Endothelial cell (in vitro differentiated cells): ENCODE measurements at places on chromosomes 2 and 18.

- DNase-seq: no peak
These were observed 34.7 kb upstream of the CD226 start for GRCh38 chr18:69982417-69982816.

DNA sequence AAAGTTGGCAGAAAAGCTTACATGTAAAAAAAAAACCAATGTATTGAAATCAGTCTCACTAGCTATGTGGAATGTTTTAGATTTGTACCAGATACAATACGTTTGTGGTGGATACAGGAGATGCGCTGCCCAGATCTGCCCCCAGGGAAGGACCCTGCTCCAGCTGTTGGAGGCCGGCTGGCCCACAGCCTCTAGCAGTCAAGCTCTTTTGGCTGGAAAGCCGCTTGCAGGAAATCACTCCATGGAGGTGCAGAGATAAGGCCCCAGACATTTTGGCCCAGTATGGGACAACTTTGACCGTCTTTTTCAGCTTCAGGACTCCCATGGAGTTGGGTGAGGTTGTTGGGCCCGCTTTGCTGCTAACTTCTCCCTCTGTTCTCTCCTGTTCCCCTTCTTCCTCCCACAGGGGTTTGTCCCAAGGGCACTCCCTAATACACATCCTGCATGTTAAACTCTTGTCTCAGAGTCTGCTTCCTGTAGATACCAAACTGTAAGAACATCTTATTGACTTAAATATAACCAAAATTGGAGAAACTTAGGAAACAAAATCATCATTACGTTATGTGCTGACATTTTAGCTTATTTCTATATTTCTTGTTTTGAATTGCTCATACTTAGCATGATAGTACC, 1.7 kb upstream of the QPCT start:
- DNase-seq: peak; percentile 10

GRCh38 chr18:73318739-73319479, 451.1 kb upstream of the NETO1 start:
- DNase-seq: no peak

DNA sequence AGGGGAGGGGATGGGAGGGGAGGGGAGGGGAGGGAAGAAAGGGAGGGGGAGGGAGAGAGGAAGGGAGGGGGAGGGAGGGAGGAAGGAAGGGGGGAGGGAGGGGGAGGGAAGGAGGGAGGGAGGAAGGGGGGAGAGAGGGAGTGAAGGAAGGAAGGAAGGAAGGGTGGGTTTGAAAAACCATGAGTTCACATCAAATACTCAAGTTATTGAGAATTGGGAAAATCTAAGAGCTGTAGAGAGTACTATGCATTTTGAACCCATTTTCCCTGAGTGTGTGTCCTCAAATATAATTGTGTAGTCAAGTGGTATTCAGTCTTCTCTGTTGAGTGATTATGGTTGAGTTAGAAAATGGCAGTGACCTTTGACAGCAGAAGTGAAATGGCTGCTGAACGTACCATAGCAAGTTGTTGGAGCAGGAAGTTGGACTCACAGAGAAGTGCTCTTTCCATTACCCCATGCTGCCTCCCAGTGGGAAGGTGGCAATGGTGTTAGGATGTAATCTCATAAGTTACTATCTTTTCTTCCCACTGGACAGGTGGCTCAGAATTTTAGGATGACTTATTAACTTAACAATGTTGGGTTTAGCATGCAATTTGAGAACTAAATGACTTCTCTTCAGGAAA, 214.6 kb downstream of the SETBP1 start:
- DNase-seq: no peak

DNA sequence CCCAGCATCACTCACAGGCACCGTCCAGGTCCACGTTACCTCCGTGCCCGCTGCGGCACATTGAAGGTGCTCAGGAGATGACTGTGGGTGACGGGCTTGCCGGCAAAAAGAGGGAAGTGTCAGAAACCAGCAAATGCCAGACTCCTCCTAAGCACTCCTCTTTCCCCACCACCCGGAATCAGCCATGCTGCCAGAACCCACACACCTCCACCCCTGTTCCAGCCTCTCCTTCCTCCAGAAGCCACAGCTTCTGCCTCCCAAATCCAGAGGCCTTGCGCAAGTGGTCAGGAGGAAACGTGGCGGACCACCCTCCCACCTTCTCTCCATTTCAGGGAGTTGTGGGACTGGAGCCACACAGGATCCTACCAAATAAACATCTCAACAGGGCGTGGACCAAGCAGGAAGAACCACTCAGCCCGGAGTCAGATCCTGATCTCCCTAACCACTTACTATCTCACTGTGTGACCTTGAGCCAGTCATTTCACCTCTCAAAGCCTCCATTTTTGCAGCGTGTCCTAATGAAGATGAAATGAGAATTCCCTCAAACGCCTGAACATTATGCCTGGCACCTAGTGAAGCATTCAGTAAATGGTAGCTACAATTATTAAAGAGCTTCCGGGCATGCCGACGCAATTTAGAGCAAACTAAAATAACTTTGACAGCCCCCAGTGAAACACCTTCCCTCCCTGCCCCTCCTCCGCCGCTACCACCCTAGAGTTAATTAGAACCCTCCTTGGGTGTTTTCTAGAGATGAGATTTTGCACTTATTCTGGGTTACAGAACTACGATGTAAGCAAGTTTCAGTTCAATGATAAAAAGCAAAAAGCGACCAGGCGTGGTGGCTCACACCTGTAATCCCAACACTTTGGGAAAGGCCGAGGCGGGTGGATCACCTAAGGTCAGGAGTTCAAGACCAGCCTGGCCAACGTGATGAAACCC, 32.9 kb downstream of the SMAD7 start:
- DNase-seq: no peak

DNA sequence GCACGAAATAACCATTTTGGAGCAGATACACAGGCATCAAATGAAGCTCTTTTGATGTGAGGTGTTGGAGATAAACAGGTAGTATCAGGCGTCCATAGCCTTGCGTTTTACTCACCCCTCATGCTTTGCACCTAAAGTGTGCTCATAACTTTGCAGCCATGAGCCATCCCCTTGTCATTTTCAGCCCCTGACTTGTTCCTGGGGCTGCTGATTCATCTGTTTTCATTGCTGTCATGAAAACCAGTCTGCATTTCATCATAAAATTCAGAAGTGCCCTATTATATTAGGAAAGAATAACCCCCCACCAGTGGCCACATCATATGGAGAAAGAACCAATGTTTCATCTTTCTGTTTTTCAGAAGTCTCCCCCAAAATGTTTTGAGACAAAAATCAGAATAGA, 329.7 kb upstream of the NRP2 start:
- DNase-seq: no peak

DNA sequence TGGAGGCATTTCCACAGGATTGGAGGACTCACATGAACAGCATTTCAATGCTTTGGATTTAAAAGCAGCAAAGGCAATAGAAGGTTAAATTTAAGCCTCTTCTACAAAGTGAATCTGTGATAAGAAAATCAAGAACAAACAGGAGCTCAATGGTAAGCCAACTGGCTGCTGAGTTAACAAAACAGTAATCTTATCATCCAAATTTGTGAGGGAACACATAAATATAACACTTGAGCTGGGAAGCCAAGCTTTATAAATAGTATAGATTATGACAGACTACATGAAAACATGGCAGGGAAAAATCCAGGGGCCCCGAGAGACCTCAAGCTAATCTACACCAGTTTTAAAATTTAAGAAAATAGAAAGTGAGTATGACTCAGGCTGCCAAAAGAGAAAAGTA, 108.5 kb upstream of the PGAP1 start:
- DNase-seq: no peak

- peak; percentile 86 for DNase-seq
These were observed 455 bp upstream of the DLX1 start for GRCh38 chr2:172084645-172085459.

GRCh38 chr18:69000366-69000765, 202.5 kb downstream of the CCDC102B start:
- DNase-seq: no peak

- no peak for DNase-seq
These were observed 54.2 kb downstream of the ACTR2 start for GRCh38 chr2:65281627-65282351.

DNA sequence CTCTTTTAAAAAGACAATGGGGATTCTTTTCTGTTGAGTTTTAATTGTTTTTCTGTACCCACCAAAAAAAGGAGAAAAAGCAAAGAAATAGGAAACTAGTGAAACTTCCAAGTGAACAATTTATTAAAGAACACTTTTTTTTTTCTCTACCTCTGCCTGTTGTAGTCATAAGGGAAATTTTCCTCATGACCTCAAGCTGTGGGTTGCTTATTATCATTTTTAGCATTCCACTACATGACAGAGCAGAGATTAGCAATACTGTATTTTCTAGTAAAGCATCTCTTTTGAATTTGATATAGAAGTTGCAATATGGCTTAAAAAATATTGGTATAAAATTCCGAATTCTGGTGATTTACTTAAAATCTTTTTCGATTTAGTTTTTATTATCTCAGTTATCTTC, 87.9 kb upstream of the LRRTM1 start:
- DNase-seq: no peak

DNA sequence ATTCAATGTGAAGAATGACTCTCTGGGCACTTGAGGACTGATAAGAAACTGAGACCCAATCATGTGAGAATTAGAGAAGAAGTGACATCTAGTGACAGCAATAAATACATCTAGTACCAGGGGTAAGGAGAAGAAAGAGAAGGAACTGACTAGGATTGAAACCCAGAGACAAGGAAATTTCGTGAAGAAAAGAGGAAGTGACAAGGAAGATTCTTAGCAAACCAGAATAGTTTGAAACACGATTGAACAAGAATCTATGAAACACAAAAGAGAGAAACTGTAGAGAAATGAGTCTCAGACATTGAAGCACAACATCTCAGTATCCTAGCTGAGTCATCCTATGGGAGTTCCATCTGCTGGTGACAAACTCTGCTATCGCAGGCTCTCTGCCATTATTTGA, 571.9 kb upstream of the PKDCC start:
- DNase-seq: no peak

GRCh38 chr18:48348739-48349138, 60.4 kb downstream of the ZBTB7C start:
- DNase-seq: no peak

- no peak for DNase-seq
These were observed 238.5 kb upstream of the ERBB4 start for GRCh38 chr2:212777020-212777491.

- DNase-seq: no peak
These were observed 20.2 kb downstream of the ZNF516 start for GRCh38 chr18:76474824-76475223.

- DNase-seq: no peak
These were observed 41.9 kb downstream of the ZNF516 start for GRCh38 chr18:76453057-76453561.

DNA sequence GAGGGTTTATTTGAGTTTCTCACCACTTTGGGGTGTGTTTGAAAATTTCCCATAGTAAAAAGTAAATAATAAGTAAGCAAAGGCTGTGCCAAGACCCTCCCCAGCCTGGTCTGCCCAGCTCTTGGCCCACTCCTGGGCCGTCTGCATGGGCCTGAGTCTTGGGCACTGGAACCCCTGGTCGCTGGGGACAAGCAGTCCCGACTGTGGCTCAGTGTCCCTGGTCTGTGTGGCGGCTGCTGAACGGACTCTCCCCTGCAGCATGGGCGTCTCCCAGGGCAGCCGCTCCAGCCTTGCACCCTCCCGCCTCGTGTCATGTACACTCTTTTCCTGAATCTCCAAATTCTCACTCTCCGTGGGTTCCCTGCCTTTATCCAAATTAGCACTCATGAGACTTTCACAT, 7.2 kb upstream of the ASPRV1 start:
- no peak for DNase-seq

GRCh38 chr2:130920415-130921163, 83.9 kb downstream of the ARHGEF4 start:
- peak; percentile 90 for DNase-seq

DNA sequence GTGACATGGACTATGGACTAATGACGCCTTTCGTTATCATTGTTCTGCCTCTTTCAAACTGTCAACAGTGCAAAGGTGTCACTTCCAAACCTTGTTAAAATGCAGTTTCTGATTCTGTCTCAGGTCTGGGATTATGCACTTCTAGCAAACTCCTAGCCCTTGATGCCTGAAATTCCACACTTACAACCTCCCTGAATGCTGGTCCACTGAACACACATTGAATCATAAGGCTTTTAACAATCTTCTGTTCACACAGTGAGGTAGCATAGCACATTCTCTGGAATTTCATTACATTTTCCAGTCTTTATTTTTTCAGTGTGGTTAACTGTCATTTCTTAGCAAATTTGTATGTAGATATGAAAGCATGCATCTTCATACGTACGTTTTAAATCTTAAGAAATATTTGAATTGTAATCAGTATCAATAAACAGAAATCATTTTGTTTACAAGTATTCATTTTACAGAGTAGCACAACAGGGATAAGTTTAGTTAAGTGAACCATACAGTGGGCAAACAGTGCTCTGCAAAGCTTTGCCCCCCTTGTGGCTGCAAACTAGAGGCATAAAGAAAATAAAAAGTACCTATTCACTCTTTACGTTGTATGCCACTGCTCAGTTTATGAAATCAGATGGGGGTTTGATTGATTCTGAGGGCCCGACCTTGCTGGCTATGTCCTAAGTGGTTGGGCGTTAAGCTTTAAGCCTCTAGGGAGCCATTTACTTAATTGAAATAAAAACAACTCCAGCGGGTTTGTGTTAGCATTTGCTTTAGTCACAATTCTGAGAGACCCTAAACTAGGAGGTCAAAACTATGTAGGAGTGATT, 250.8 kb downstream of the LRRTM1 start:
- DNase-seq: no peak

GRCh38 chr2:186201371-186201770, 284.7 kb upstream of the ZC3H15 start:
- DNase-seq: no peak

DNA sequence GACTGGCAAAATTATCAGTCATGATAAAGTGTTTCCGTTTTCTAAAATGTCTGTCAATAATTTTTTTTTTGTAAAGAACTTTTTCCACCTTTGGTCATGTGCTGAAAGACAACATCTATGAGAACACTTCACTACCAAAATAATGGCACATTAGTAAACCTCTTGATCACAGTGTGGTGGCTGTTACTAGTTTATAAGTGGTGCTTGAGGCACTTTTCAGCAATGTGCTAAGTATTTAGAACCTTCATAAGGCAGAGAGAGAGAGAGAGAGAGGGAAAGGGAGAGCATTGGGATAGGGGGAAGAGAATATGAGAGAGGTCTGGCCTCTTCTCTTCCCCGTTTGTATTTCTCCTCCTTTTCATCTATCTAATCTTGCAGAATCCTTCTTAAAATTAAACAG, 1.1 kb upstream of the NYAP2 start:
- DNase-seq: no peak

DNA sequence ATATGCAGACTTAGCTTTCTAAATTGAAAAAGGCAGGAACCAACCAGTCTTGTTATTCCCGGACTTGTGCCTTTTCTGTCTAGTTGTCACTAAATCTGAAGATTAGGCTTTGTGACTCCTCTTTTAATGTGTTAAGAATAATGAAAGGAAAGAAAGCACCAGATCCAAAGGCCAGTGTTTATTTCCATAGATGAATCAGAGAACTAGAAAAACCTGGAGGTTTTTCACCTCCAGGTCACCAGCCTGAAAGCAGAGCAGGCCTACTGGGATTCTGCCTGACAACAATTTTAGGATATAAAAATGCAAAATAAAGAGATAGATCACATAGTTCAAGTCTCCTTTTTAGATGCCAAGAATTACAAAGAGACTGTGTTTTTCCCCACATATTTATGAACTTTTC, 160.4 kb downstream of the GULP1 start:
- no peak for DNase-seq

GRCh38 chr18:80181642-80182461, 65.5 kb downstream of the PARD6G start:
- DNase-seq: no peak
